IMR-90 (cell line): ENCODE measurements at places on chromosomes 12 and 14. TPM values are rescaled to one million over a fixed set of nuclear protein-coding genes. Genes with fewer than 3 reads are reported as not detected.
A peak's percentile ranks its signal among the peaks of the same experiment; 100 is the strongest.

GRCh38 chr14:36996133-36996856, 176.1 kb downstream of the SLC25A21 start:
- peak; percentile 68 for DNase-seq

DNA sequence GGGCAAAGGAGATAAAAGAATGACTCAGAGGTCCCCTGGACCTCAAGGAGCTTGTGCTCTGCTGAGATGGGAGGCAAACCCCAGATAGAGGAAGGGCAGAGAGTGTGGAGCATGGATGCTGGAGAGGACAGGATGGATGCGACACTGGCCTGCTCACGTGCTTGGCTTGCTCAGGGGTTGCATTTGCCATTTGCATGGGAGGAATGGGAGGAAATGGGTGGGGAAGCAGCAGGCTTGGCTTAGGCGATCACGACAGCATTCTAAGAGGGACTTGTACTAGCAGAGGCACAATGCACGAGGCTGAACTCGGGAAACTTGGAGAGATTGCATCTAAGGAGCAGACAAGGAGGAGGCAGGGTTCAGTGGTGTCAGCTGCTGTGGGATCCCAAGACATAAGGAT, 19.8 kb downstream of the CD9 start:
- no peak for DNase-seq

GRCh38 chr14:61472801-61473376, 151.5 kb downstream of the PRKCH start:
- peak; percentile 24 for DNase-seq

GRCh38 chr12:12577786-12578185, 15.1 kb upstream of the DUSP16 start:
- no peak for DNase-seq

DNA sequence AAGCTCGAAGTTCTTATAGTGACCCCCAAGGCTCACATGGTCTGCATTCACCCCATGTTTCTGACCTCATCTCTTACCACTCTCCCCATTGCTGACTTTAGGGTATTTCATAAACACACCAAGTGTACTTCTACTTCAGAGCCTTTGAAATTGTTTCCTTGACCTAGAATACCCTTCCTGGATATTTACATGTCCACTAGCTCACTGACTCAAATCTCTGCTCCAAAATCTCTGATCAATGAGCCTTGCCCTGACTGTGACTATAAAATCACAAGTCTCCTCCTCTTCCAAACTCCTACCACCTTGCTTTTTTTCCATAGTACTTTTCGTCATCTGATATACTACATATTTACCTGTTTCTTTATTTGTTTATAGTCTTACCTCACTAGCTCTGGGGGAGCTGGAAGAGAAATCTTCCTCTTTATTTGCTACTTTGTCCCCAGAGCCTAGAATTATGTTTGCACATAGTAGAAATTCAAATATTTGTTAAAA, 105.1 kb downstream of the RMST start:
- DNase-seq = no peak

DNA sequence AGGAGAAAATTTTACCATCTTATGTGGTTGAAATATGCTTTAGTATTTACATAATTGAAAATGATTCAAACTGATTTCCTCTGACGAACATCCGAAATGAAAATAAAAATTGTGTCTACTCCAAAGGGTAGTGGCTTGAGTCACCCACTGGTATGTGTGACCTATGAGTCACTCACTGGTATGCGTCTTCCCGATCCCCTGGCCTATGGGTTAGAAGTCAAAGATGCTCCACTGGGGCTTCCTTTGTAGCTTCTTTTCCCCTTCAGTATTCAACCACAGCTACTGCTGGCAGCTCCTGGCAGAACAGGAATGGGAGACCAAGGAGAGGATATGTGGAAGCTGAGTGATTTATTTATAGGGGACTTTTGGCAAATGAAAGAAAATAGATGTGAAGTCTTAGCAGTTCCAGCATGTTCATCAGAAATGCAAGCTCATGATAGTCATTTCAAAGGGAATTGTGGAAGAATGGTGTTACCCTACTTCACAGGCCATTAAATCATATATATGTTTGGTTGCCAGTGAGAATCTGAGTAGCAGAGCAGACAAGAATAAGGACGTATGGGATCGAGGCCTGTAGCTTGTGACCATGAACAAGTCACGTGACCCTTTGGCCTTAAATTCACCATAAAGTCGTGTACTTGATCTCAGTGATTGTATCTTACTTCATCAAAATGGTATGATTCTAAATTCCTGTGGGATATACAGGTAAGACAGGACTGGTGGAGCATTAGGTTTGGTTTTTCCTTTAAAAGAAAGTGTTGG, 108.3 kb downstream of the CRADD start:
- DNase-seq = peak; percentile 97

DNA sequence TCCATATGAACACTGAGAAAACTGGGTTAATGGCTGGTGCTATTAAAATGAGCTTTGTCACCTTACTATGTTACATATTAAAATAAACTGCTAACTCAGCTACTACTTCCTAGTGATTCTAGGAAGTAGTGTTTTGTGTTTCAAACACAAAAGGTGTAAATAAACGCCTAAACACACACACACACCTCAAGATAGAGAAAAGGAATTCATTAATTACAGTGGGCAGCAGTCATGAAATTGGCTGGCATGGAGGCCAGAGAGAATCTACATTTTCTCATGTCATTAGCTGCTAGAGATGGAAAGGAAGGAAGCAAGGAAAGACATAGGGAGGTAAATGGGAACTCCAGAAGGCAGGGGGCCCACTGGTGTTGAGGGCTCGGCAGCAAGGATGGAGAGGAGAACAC, 787 bp upstream of the PRMT5 start:
- DNase-seq = no peak

DNA sequence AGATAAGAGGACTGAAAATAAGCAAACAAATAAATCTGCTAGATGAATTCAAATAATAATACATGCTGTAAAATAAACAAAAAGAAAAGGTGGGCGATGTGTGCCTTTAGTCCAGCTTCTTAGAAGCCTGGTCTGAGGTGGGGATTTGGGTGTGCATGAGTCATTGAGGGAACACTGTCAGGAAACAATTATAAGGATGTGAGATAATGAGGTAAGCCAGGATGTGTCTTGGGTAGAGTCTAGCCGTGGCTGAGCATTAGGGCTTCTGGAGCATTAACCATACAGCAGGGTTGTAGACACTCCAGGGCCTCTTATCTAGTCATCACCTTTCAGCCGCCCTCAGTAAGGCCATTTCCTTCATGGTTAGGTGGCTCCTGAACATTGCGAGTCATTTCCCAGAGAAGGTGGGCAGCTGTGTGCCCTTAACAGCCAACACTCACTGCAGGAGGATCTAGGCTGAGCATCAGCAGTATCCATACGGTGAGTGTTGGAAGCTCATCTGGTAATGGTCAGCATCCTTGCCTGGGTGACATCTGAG, 405.6 kb downstream of the GLT1D1 start:
- DNase-seq = no peak

- no peak for DNase-seq
Measured at GRCh38 chr14:26925876-26926584, 328.2 kb upstream of the NOVA1 start.

GRCh38 chr12:104775731-104776231, 182.3 kb downstream of the SLC41A2 start:
- no peak for DNase-seq

GRCh38 chr14:60654334-60654821, 5.1 kb upstream of the SIX1 start:
- peak; percentile 76 for DNase-seq

DNA sequence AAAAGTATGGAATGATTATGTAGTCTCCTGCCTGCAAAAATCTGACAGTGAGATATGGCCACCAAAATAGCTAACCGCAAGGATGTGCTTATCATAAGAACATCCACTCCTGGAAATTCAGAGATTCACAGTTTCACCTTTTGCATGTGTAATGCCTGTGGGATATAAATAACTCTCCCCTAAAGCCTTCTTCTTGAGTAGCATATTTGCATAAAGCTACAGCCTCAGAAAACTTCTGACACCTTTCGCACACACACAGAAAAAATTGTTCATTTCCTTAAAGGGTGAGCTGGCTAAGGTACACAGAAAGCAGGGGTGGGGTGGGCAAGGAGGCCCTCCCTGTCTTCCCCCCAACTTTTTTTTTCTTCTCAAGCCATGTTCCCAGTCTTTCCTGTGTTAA, 3.1 kb upstream of the IGF1 start:
- no peak for DNase-seq

GRCh38 chr12:100472325-100472724, 1.3 kb upstream of the NR1H4 start:
- DNase-seq = no peak

- DNase-seq = no peak
Measured at GRCh38 chr12:56304872-56305590, 4.9 kb upstream of the CS start.

DNA sequence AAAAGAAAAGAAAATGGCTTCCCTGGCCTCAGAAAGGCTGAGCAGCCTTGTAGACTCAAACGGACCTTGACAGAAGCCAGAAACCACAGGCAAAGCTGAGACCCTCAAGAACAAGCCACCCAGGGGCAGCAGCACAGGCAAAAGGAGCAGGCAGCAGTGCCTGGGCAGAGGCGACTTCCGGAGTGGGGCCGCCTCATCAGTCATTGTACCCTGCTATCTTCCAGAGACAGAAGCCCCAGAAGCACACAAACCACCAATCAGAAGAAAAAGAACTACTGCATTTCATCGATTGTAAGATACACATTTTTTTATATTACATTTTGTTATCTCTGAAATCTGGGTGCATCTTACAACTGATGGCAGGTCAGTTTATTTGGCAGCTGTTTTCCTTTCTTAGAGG, 58.2 kb upstream of the ZFP36L1 start:
- no peak for DNase-seq

- DNase-seq = no peak
Measured at GRCh38 chr12:90484094-90484493, 470.9 kb downstream of the CCER1 start.

DNA sequence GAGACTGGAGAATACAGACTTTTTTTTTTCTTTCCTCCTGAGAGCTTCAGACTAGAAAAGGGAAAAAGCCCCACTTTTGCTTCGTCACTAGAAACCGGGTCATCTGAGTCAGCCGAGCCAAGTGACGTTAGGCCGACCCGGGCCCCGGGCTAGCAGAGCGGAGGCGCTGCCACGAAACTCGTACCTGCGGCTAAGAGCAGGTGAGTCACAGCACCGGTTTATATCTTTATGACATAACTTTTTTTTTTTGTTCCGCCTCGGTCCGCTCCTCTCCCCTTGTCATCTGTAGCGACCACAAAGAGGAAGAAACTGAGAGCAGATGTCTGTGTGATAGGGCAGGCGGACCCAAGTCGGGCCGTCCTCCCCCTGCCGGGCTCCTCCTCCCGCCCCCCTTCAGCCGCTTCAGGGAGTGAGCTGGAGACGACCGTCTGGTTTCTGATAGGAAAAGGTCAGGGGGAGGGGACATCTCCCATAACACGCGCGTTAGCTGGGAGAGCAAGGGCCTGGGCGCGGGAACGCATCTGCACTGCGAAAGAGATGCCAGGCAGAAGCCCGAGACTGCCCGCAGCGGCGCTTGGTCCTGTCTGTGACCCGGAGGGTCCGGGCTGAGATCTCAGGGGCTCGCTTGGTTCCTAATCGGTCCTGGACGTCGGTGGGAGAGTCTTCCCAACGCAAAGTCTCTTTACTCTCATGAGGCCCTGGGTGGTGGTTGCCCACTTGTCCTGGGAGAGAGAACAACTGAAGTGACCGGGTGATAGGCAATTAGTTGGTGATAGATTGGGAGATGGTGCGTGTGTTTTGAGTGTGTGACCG, 586 bp downstream of the TTC6 start:
- peak; percentile 34 for DNase-seq

GRCh38 chr12:27554421-27555186, 30.6 kb downstream of the PPFIBP1 start:
- no peak for DNase-seq

DNA sequence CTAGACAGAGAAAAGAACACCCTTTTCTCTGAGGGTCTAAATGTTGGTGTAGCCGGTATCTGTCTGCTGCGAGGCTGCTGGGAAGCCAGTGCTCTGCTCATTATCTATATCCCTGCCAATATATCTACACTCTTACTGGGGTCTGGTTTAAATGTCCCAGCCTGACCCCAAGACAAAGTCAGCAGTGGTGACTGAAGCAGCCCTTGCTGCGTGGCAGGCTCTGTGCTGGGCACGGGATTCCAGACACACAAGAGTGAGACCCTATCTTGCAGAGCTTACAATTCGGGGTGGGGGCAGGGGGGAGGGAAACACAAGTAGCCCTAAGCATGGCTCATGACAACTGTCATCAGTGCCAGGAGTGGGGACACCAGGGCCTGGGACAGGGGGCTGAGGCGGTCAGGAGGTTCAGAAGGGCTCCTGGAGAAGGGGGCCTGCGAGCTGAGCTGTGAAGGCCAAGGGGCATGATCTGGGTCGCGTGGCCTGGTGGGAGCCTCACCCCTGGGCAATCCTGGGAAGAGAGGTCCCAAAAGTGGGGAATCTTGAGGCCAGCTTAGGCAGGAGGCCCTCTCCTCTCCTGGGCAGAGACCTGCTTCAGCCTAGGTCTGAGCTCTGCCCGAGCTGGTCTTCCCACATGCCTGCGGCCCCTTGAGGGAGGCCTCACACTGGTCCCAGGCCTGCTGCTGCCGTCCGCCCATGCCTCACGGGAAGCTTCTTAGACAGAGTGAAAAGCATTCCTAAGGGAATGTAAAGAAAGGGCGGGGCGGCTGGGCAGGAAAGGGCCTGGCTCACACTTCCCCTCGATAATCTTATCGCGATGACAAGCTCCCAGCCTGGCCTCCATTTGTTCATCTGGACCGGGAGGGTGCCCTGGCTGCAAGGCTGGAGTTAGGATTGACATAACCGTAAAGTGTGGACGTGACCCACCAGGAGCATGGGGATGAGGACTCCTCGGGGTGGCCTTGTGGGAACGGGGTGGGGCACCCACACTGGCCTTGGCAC, 7.3 kb upstream of the RCOR1 start:
- DNase-seq = no peak

DNA sequence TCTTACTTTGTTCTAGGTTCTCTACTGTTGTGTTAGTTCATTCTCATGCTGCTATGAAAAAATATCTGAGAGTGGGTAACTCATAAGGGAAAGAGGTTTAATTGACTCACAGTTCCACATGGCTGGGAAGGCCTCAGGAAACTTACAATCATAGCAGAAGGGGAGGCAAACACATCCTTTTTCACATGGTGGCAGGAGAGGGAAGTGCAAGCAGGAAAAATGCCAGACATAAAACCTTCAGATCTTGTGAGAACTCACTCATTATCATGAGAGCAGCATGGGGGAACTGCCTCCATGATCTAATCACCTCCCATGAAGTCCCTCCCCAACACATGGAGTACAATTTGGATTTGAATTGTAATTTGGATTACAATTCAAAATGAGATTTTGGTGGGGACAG, 69.6 kb downstream of the MGST1 start:
- DNase-seq = no peak

GRCh38 chr12:120833849-120834248, 70.3 kb downstream of the SPPL3 start:
- peak; percentile 64 for DNase-seq

NPAS3 gene
- total RNA-seq = not detected in 2 replicates

WNT5B gene
- total RNA-seq = 96.1 and 102 TPM in 2 replicates

ZFHX2 gene
- total RNA-seq = under 0.01 and 0.18 TPM in 2 replicates

MSI1 gene
- total RNA-seq = not detected in 2 replicates

OVCH1 gene
- under 0.01 and 0.18 TPM in 2 replicates for total RNA-seq

OR4N5 gene
- total RNA-seq = not detected in 2 replicates
